ENCODE measurements at places on chromosomes 2 and 18.

- DNase-seq: no peak
Measured at GRCh38 chr18:43238429-43238828, 38.9 kb downstream of the SYT4 start.

GRCh38 chr18:34023471-34023870, 201.2 kb downstream of the NOL4 start:
- no peak for DNase-seq

GRCh38 chr2:36511858-36512603, 85.9 kb downstream of the FEZ2 start:
- DNase-seq: no peak

DNA sequence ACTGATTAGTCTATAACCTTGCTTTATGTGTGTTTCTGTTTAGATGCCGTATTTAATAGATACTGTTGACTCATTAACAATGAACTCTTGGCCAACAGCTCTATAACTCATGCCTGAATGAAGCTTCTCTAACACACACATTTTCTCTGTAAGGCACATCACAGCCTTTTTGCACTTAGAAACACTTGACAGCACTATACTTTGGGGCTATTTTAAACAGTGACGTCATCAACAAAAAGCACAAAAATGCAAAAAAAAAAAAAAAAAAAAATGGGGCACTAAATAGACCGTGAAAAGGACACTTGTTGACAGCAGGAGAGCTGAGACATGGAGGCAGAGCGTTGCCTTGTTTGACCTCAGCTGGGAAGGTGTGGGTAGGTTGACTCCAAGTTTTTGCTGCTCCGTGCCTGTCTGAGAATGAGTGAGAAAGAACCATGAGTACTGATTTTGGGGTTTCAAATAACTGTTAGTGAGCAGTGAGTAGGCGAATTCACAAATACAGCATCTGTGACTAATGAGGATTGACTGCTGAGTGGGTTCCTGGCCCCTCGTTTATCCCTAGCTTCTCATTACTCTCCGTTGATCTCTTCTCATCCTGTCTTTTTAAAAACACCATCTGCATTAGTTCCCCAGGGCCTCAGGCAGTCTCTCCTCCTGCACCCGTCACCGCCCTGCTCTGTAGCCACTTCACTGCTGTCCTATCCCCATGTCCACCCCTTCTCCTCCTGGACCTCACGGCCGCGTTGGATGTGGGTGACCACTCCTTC, 24.4 kb downstream of the SPP2 start:
- no peak for DNase-seq

DNA sequence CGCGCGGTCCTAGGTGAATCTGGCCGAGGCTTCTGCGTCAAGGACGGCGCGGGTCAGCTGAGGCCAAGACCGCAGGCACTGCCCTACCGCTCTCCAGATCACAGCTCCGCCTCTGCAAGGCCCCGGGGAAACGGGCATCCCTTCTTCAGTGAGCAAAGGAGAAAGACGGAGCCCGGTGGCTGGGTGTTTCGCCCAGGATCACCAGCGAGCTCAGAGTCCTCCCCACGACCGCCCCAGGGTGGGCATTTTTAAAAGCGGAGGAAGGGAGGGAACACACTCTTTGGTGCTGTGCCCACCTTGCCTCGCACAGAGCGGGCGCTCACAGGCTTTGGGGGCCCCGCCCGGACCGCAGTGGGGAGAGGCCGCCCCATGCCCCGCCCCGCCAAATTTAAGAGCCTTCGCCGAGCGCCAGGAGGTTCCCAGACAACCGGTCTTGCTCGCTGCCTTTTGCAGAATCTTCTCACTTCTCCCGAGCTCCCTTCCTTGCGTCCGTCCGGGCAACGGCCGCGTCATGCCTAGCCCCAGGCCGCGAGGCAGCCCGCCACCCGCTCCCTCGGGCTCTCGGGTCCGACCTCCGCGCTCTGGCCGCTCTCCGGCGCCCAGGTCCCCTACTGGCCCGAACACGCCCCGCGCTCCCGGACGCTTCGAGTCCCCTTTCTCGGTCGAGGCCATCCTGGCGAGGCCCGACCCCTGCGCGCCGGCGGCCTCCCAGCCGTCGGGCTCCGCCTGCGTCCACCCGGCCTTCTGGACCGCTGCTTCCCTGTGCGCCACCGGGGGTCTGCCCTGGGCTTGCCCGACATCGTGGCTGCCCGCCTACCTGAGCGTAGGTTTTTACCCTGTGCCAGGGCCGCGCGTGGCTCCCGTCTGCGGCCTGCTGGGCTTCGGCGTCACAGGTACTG, at the start of gene NOTO:
Gene NOTO, plus strand, starts transcription at position 419 of the 899 bp plus-strand sequence. Its CDS starts 93 bp downstream, at position 512.
- no peak for DNase-seq

GRCh38 chr2:106563195-106563594, 76.0 kb downstream of the CD8B2 start:
- DNase-seq: no peak

- DNase-seq: no peak
Measured at GRCh38 chr2:86295066-86295465, 42.4 kb downstream of the REEP1 start.

DNA sequence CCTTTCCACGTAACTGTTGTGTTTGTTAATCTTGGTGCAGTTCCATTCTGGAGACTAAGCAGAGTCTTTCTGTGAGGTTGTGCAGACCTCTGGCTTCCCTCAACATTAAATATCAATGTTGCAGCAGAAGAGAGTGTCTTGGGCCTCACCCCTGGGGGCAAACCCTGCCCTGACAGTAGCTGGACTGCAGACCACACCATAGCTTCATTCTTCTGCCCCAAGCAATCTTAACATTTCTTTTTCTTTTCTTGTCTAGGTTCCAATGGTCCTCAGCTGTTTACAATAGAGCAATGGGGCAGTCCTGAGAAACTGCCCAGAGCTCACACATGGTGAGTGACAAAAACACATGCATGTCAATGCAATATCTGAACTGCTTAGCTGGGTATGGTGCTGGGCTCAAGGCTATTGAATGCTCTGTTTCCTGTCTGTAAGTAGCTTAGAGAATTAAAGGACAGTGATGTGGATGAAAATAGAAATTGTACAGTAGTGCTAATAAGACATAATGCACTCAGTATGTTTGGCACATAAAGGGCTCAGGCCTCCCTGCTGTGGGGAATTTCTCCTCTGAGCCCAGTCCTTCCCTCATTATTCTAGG, 237.6 kb downstream of the ALPK2 start:
- no peak for DNase-seq

DNA sequence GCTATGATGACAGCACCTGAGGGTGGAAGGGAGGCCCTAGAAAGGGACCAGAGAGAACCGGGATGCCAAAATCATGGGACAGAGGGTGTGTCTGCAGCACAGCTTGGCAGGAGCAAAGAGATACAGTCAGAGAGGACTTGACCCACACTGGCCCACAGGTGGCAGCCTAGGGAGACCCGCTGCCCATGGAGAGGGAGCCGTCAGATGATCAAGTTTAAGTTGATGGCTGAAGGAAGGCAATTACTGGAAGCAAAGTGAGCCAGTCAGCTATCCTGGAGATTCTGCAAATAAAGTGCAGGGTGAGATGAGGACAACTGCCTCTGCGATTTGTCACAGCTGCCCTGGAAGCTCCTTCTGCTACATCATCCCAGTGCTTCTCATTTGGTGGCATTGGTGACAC, 74.0 kb downstream of the CMPK2 start:
- DNase-seq: no peak

DNA sequence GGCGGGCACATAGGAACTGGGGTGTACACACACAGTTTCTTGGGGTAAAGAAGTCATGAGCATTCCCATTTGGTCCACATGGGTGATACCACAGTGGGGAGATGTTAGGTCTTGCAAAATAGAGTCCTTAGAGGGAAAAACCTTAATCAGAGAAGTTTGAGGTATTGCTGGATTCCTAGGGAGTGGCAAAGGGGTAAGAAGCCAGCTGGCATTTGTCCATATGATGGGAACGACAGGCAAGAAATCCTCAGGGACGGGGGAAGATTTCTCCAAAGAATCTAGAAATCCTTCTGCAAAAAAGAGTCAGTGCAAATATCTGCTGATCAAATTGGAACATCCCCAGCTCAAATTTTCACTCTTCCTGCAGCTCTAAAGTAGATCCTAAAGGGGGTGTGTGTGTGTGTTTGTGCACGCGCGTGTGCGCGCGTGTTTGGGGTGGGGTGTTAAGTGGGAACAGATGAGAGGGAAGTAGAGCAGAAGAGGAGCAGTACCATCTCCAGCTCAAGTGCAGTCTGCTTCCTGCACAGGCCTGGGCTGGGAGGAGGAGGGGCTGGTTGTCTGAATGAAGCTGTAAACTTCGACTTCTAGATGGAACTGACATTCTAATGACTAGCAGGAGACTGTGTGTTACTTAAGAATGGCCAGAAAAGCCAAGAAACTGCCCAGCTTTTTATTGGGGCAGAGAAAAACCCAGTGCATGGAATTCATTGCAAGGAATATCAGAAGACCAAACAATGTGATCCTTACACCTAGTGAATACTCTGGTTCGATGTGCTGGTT, 168.0 kb downstream of the SPP2 start:
- DNase-seq: no peak

DNA sequence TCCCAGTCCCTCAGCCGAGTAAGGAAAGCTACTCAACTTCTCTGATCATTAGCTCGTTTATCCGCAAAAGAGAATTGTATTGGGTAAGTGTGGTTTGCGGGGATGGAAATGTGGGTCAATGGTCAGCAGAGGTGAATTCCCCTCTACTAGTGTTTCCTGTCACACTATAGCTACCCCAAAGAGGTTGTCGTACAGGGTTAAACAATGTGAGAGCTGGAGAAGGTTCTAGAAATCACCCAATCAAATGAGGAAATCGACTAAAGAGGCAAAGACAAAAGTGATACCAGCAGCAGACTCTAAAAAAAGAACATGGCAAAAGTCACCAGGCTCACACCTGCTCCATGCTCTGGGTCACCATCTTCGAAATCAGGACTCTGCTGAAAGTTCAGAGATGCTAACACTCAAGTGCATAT, 144.7 kb upstream of the ITGA4 start:
- peak; percentile 21 for DNase-seq

- no peak for DNase-seq
Measured at GRCh38 chr2:14944562-14945346, 312.2 kb downstream of the LRATD1 start.

Measured in stimulated activated CD8-positive, alpha-beta memory T cell treated with anti-CD3 and anti-CD28 coated beads, Interleukin-4, amount 100 ng/mL, for 4 hours (primary cell).